ENCODE measurements at places on chromosomes 7 and 10. TPM values are rescaled to one million over a fixed set of nuclear protein-coding genes. Genes with fewer than 3 reads are reported as not detected.

OR13A1 gene
- total RNA-seq, result 0.20 TPM

PLA2G12B gene
- total RNA-seq, result not detected

DNA sequence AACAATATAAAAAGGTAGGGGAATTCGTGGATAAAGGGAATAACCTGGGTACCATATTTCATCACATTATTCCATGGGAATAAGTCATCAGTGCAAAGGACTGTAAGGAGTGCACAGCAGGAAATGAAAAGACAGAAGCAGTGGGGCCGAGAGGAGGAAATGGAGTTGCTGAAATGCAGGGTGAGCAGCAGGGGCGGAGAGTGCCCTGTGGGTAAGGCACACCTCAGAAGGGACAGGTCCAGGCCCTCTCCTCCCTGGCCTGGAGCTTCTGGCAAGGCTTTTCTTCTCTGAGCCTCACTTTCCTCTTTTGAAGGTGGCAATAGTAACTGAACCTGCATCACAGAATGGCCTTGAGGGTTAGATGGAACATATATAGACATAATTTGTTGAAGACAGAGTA, 26.2 kb downstream of the IKZF1 start:
- H3K4me1 ChIP-seq, result no peaks in the 10 kb centered on the region
- H3K4me3 ChIP-seq, result no peak overlapping the region
- H3K27me3 ChIP-seq, result no peaks in the 10 kb centered on the region
- DNase-seq, result no peak
- no peak overlapping the region for H3K27ac ChIP-seq
- no peaks in the 10 kb centered on the region for H3K36me3 ChIP-seq

GRCh38 chr10:15829495-15829894, 30.8 kb downstream of the MINDY3 start:
- DNase-seq, result no peak
- H3K4me3 ChIP-seq, result no peak overlapping the region
- no peaks in the 10 kb centered on the region for H3K27me3 ChIP-seq

STAMBPL1 gene
- total RNA-seq, result 10.2 TPM

DNA sequence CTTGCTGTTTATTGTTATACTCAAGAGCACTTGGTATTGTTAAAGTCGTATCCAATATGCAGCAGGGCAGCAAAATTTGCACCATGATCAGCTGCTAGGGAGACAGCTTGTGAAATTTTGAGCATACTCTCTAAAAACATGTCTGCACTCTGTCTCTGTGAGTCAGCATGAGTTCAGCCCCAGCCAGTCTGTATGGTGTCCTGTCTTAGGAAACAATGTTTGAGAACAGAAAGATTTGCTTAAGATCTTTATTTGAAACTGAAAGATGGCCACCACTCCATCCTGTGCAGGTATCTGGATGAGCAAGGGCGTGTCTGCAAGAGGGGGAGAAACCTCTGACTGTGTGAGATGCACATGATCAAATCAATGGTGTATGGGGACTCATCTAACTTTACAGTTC, 97.1 kb downstream of the GNAI1 start:
- H3K27ac ChIP-seq, result no peak overlapping the region
- DNase-seq, result no peak
- H3K4me3 ChIP-seq, result no peak overlapping the region
- H3K27me3 ChIP-seq, result no peaks in the 10 kb centered on the region
- no peaks in the 10 kb centered on the region for H3K4me1 ChIP-seq

GRCh38 chr10:79944428-79945395, 4.2 kb downstream of the SFTPD start:
- no peak overlapping the region for H3K27ac ChIP-seq
- H3K36me3 ChIP-seq, result peaks cover 2% of the 10 kb centered on the region
- no peaks in the 10 kb centered on the region for H3K4me1 ChIP-seq
- no peaks in the 10 kb centered on the region for H3K27me3 ChIP-seq
- no peak overlapping the region for H3K4me3 ChIP-seq

NKX6-2 gene
- total RNA-seq, result 11.6 TPM

Measured in spinal cord (tissue), 10 donors.